Metanephros (tissue), 2 donors: ENCODE measurements at places on chromosomes 2 and 18. TPM values are rescaled to one million over a fixed set of nuclear protein-coding genes. Genes with fewer than 3 reads are reported as not detected.

SH3BP4 gene
- 47.8 TPM for total RNA-seq

CTAGE1 gene
- not detected for total RNA-seq

HJURP gene
- 13.3 TPM for total RNA-seq

DSG1 gene
- 0.06 TPM for total RNA-seq

APCDD1 gene
- 133 TPM for total RNA-seq

FSHR gene
- not detected for total RNA-seq

SOX11 gene
- total RNA-seq, result 14.9 TPM

LIPG gene
- total RNA-seq, result 32.1 TPM

LYPD1 gene
- 57.0 TPM for total RNA-seq

TAF4B gene
- total RNA-seq, result 5.4 TPM

AMER3 gene
- total RNA-seq, result 0.23 TPM

ALPG gene
- total RNA-seq, result not detected

SERPINB4 gene
- not detected for total RNA-seq
